Stimulated activated CD8-positive, alpha-beta memory T cell treated with anti-CD3 and anti-CD28 coated beads, Interleukin-7, amount 100 ng/mL, for 24 hours (primary cell): ENCODE measurements at places on chromosomes 11 and 22.

DNA sequence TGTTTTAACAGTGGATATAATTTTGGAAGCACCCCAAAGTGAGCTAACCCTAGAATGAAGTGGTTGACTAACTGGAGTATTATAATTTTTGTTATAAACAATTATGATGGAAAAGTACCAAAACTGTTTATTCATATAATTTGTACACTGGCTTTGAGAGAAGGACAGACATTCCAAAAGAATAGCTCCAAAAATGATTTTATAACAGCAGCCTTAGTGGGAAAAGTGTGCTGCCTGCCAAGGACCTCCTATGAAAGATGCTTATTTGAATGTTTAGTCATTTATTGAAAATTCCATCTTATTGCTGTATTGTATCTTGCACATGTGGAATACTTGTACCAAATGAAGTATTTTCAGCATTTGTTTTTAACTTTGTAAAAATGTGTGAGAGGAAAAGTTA, 169.8 kb downstream of the GUCY1A2 start:
- no peak for DNase-seq

DNA sequence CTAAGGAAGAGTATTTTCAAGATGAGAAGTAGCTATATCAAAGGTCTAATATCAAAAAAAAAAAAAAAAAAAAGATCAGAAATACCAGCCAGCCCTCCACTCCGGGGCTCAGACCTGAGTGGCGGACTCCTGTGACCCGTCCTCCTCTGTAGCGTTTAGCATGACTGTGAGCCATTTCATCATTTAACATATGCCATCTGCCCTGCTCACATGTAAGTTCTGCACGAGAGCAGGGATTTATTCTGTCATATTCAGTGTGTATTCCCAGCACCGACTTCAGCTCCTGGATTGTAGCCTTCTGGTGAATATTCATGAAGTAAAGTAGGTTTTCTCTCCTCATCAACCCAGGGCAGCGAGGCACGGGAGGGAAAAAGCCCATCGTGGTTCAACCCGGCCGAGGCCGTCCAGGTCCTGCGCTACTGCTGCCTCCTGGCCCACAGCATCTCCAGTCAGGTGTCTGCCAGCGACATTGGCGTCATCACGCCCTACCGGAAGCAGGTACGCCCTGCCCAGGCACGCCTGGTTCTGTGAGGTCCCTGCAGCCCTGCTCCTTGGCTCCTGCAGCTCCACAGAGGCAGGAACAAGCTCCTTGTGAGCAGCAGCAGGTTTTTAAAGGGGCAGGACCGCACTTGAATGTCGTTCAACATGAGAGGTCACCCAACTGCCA, 12.7 kb upstream of the PANX2 start:
- no peak for DNase-seq

DNA sequence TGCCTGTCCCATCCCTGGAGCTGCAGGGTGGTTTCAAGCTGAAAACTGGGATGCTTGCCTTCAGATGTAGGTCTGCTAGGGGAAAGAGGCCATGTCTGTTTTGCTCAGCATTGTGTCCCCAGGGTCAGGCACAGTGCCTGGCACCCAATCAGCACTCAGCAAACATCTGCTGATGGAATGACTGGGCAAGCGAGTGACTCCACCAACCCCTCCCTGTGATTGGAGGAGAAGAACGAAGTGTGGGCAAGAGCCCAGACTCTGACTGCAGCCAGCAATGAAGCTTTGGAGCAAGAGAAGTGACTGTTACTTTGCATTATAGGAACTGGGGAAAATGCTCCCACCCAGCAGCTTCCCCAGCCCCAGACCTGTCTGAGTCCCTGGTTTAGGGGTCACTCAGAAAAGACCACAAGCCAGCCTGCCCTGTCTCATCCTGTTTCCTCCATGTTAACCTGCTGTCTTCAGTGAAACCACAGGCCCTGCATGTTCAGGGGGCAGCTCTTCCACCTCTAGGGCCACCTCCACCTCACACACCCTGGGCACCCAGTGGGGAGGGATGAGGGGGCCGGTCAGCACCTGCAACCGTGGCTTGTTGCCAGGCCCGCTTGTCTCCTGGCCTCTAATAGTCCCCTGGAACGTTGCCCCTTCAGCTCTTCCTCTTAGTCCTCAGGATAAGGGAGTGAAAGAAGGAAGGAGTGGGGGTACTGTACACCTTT, 147.4 kb downstream of the TRIM29 start:
- no peak for DNase-seq

- no peak for DNase-seq
Measured at GRCh38 chr11:11615086-11615485, 6.7 kb downstream of the GALNT18 start.

GRCh38 chr22:33789690-33790253, 130.5 kb downstream of the LARGE1 start:
- DNase-seq, result no peak

DNA sequence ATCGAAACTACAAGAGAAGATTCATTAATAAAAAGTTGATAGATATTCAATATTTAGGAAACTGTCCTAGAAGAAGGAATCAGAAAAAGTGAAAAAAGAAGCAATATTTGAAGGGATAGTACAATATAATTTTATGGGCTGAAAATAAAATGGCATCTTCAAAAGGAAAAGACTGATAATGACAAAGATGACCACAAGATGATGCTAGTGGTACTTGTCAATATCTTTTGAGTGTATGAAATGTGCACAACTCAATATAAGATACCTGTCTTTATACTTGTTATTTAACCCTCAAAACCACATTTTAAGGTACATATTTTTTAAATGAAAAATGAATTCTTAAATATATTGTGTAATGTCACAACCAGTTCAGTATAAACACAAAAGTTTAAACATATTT, 1059.6 kb upstream of the RAG2 start:
- DNase-seq, result no peak

DNA sequence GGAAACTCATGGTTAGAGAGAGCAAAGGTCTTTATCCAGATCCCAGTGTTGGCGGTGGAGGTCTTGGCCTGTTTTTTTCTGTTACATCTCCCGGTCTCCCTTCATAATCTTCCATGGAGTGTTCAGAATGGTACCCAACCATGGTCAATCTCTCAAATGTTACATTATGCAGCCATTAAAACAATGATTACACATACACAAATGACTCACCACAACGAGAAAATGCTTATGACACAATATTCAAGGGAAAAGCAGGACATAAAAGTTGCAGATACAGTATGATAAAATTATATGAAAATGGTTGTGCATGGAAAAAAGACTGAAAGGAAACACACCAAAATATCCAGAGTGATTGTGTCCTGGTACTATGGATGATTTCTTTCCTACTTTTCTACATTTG, 17.8 kb upstream of the CSNK1E start:
- no peak for DNase-seq

- no peak for DNase-seq
Measured at GRCh38 chr11:35946766-35947165, 2.9 kb downstream of the LDLRAD3 start.

DNA sequence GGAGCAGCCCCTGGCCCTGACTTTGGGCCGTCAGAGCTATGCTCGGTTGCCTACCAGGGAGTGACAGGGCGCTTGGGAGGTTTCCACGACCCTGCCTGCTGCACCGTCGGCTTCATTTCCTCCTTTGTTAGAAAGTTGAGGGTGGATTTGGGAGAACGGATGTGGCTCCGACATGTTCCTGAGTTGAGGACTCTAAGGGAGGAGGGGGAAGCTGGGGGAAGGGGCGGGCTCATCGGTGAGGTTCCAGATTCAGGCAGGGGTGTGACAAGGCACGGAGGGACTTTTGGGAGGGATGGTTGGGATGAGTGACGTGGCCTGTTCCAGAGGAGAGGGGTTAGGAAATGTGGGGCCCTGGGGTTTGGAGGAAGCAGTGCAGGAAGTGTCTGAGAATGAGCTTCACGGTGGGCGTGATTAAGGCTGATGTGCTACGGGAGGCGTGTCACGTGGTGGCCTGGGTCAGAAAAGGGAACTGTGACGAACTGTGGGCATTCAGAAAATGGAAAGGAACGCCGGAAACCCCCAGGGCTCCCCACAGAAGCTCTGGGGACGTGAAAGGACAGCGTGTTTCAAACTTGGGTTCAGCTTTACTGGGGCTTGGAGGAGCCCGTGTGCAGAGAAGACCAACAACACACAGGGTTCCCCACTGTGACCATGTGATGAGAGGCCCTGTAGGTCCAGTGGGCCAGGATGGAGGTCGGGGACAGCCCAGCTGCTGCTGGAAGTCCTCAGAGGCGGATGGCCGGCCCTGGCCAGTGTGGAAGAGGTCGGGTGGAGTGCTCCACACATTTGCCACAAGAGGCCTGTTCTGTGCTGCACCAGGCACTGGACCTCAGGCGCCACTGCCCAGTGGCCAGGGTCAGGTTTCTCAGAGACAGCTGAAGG, 2.8 kb downstream of the PARVB start:
- DNase-seq, result peak; percentile 40

GRCh38 chr11:2305788-2306451, 4.1 kb downstream of the TSPAN32 start:
- no peak for DNase-seq

DNA sequence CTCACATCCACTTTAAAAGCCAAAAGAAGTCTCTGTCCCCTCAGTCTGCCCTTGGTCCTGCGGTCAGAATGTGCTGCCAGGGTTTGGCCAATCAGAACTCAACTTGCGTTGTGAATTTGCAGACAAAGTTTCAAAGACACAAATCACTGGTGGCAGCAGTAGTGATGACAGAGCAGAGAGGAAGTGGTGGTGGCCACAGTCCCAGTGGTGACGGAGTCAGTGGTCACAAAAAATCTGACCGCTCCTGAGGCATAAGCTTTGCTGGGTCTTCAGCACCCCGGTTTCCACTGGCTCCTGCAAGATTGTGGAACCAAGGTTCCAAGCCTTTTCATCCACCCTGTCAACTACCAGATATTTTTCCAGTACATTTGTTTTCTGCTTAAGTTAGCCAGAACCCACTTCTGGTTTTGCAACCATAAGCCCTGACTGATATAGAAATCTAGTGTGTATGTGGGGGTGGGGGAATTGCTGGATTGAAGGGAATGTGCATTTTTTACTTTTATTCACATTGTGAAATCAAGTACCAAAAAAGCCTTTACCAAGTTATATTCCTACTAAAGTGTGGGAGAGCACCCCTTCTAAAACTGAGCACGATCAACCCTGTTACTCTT, 112.3 kb downstream of the TMPRSS5 start:
- no peak for DNase-seq

DNA sequence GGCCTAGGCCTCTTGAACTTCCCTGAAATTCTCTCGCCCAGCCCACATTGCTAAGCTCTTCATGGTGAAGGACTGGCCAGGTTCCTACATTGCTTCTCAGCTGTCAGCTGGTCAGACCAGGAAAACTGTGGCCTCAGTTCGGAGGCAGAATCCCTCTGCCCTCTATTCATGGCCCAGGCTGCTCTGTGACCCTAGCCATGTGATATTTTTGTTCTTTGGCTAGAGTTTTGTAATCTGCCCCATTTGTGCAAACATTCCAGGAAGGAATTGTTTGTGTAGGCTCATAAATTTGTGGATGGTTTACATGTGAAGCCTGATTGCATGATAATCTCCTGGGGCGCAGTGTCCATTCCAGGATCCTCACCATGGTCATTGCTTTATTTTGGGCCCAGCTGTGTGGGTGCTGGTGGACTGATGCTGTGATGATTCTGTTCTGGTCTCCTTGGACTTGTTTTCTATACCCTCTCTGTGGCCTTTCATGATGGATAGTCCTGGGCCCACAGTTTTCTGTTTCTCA, 149.1 kb upstream of the E2F8 start:
- no peak for DNase-seq

DNA sequence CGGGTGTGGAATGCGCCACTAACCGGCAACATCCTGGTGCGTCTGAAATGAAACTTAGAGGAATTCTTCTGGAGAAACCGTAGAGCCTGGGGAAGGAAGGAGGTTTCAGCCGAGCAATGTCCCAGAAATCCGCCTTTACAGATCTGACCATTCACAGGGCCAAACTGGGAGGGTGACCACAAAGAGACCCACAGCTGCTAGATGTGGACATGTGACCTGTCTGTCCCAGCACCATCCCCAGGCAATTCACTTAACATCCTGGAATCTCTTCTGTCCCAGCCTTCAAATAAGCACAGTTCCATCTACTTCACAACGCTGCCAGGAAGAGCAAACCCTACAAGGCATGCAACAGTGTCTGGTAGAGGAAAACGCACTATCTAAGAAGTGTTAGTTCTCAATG, 9.8 kb downstream of the MCAT start:
- DNase-seq, result no peak

DNA sequence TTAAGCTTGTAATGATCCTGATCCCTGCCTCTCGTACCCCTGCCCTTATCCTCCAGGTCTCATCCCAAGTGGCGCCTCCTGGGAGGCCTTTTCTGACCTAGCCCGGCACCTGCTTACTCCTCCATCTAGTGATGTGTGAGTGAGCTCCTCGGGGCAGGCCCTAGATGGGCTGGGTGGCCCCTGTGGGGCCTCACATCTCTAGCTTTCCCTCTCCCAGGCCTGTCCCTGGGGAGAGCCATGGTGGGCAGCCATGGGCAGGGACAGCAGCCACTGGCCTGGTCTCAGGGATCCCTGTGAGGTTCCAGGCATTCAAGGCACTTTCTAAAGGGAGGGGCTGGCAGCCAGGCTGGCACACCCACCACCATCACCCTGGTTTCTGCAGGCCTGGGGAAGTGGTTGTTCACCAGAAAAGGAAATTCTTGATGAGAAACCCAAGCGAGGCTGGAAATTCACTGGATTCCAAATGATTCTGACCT, 27.9 kb downstream of the GNAZ start:
- no peak for DNase-seq

DNA sequence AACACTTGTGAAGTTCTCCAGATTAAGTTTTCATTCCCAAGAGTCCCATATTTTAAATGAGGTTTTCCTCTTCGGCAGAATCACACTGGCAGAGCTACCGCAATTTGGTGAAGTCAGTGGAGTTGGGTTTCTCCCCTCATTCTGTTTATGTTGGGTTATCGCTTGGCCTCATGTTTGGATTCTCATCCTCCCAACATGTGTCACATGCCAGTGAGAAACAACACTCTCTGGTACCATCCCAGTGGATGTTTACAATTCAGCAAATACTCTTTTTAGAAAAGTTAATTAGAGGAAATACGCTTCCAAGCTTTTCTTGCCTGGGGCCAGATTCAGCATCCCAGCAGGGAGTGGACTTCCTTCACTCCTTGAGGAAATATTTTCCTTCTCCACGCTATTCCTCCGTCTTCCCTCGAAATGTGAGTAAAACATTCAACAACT, 2.1 kb downstream of the PAMR1 start:
- DNase-seq, result no peak
